EH (cell line): ENCODE measurements at places on chromosomes 11 and 22.

GRCh38 chr11:44427432-44427831 is 117.5 kb upstream of the ALX4 start:
- DNase-seq, result no peak

- peak; percentile 67 for DNase-seq
Observed at GRCh38 chr22:30245985-30246813, at the start of gene LIF. Gene LIF, minus strand, starts transcription at chr22:30246759. Its CDS starts 64 bp downstream, at chr22:30246695.

GRCh38 chr11:128477278-128477677 is 110.1 kb downstream of the ETS1 start:
- no peak for DNase-seq

DNA sequence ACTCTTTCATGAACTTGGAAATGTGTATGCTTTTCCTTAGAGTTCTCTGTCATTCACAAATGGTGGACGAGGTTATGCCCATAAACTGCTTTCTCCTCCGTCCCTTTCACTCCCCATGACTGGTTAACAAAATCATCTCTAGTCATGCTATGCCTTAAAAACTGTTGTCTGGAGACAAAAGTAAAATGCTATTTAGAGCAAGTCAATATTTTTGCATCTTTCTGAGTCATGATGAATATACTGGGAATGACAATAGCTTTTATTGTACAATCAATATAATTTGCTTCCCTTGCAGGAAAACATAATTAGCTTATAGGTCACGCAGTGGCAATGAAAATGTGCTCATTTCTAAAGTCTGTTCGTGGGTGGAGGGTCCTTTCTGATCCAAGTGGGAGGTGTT is 216.7 kb upstream of the SORL1-AS1 start:
- no peak for DNase-seq

DNA sequence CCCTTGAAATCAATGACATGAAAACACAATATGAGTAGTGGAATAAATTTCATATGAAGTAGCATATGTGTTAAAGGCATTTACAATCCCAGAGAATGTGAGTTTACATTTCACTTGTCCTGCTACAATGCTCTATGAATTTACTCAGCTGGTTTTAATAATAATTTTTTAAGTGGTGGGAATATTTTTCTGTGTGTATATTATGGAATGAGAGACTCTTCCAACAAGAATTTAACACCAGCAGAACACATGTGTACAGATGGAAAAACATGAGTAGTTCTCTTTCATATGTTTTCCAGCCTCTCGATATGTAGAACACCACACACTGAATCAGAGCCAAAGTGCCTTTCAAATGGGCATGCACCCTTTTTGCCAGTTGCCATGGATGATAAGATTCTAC is 170.4 kb downstream of the MAML2 start:
- no peak for DNase-seq

GRCh38 chr11:120527111-120527761 is 15.7 kb downstream of the GRIK4 start:
- peak; percentile 68 for DNase-seq

DNA sequence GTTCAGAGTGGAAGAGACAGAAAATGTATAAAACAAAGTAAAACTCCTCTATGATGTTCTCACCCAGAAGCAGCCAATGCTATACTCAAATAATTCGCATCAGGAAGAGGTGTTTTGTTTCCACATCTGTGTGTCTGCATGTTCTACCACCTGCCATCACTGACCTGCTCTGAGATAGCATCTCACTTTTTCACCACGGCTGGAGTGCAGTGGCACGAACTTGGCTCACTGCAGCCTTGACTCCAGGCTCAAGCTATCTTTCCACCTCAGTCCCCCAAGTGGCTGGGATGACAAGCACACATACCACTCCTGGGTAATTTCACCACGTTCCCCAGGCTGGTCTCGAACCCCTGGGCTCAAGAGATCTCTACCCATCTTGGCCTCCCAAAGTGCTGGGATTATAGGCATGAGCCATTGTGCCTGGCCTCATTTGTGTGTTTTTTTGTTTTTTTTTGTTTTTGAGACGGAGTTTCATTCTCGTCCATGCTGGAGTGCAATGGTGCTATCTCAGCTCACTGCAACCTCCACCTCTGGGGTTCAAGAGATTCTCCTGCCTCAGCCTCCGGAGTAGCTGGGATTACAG is 14.4 kb downstream of the TALDO1 start:
- DNase-seq, result no peak

DNA sequence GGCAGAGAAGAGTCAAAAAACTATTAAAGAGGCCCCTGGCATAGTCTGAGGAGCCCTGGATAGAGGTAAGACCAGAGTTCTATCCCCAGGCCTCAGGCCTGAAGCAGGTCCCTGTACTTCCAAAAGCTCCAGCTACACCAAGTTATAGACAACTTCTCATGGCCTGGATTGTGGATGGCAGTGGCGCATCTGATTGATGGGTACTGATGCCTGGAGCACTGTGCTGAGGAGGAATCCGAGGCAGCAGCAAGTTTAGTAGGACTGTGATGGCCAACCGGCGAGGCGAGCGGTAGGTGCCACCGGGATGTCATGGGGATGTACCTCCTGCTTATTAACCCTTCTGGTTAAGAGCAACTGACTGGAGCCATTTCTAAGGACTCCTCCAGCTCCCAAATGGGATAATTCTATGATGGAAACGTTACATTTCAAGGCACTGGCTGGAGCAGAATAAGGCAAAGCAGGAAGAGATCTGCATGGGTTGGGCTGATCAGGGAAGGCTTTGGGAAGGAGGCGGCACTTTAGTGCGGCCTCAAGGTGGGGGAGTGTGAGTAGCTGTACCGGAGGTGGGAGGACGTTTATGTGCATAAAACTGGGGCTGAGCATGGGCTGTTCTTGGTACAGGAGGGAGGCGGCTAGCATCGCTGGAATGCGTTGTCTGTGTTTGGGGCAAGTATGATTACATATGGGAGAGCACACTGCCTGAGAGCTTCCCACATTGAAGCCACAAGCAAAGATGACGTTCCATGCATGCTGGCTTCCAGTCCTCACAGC is 24.2 kb upstream of the JAM3 start:
- DNase-seq, result no peak
